Esophagus mucosa (tissue), 1 donor: ENCODE measurements at places on chromosomes 1 and 21.

- ATAC-seq = no peak
These were observed 12.6 kb upstream of the SCCPDH start for GRCh38 chr1:246711548-246712003.

DNA sequence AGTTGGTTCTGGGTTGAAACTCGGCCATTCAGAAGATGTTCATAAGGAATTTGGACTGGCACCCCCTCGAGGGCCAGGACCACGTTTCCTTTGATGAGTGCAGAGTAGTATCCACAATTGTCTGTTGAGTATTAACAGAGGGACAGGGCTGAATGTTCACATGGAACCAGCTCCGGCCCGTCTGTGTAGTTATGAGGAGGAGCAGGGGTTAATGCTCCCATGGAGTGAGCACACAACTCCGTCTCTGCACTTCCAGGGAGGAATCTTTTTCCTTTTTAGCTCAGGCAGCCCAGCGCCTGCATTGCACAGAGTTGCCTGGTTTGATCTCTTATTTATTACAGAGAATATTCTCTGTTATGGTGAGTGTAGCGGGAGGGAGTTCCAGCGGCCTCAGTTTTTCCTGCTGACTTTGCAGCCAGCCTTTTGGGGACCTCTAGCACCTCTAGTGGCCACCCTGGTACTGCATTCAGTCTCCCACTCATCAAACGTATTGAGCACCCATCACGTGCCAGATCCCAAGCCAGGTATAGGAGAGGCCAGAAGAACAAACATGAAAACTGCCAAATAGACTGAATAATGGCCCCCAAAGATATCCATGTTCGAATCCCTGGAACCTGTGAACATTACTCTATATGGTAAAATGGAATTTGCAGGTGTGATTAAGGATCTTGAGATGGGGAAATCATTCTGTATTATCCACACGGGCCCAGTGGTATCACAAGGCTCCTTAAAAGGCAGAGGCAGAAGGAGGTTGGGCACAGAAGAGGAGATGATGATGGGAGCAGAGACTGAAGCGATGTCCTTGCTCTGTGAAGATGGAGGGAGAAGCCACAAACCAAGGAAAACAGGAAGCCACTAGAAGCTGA lies 167.7 kb upstream of the CSF3R start:
- ATAC-seq = peak; percentile 83

GRCh38 chr1:205991237-205991636 lies 12.0 kb downstream of the RAB7B start:
- ATAC-seq = no peak

DNA sequence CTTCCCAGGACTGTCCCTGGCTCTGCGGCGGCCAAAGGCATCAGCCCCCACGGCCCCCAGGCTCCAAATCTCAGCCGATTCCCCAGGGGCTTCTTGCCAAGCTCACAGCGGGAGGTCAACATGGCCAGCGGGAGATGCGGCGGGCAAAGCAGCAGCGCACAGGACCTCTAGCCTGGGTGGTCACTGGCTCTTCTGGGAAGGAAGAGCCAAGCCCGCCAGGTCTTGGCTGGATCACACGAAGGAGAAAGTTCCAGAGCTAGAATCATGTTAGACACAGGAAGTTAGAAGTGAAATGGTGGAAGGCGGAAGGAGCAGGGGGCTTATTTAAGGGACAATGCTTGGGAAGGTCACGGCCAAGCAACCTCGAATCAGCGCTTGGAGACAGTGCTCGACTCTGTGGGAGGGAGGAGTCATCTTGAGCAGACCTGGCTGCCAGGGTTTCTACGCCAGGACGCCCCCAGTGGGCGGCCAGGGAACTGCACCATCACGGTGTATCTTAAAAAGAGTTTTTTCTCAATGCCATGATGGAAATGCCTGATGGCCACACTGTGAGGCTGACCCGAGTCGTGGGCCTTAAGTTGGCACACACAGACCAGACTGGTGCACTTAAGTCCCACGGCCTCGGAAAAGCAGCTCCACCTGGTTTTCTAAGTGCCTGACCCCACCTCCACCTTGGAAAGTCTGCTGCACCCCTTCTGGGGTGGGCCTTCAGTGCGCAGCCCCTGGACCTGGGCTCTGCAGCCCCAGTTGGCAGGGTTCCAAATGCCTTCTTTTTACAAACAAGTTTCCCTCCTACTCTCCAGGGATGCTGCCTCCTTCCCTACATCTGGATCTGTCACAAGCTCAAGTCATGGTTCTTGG lies 29.3 kb downstream of the SLC66A1 start:
- peak; percentile 66 for ATAC-seq

DNA sequence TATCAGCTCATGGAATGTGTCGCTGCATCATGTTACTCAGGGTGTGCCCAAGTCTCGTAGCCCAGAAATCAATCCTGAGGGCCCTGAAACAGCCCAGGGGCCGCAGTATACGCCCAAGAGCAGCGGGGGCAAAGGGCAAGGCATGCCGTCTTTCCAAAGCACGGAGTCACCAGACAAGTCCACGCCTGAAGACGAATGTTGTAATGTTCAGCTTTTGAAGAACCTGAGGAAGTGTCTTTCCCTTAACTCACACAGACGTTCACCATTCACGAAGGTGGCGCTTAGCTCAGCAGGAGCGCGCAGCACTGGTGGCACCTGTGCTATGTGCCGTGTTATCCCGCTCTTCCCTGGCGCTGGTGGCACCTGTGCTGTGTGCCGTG lies 18.8 kb upstream of the PWP2 start:
- ATAC-seq = no peak

GRCh38 chr1:156750711-156751450 lies 594 bp downstream of the HDGF start:
- no peak for ATAC-seq

DNA sequence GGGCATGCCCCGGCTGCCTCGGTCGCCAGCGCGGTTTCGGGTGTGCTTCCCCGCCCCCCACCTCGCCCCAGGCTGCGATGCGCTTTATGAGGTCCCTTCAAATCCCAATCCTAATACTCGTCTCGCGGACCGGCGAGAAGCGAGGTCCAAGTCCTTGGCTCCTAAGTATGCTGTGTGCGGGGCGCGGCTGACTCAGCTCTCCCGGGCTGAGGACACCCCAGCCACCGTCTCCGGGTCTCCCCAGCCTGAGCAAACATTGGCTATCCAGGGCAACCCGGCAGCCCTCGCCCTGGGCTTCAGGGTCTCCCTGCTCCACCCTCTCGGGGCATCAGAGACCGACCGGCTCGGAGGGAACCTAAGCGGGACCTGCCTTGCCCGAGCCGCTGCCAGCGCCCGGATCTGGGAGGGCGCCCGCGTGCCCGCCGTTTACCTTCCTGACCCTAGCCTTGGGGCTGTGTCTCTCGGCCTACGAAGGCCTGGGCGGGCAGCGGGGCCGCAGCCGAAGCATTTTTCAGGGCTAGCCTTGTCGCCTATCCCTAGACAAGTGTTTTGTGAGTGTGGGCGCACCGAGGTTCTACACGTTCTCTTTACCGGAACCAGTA lies 1.2 kb downstream of the ITPKB start:
- ATAC-seq = peak; percentile 54

- ATAC-seq = no peak
These were observed 883 bp downstream of the SLC66A1 start for GRCh38 chr1:19312782-19313635.

GRCh38 chr1:210696709-210697108 lies 368.0 kb downstream of the HHAT start:
- ATAC-seq = no peak

GRCh38 chr1:19450811-19451515 lies 34.4 kb downstream of the CAPZB start:
- peak; percentile 82 for ATAC-seq

GRCh38 chr1:112061901-112062320 lies 72.4 kb upstream of the KCND3 start:
- peak; percentile 35 for ATAC-seq

- ATAC-seq = peak; percentile 67
These were observed 84.2 kb downstream of the EPHB2 start for GRCh38 chr1:22794647-22795365.

GRCh38 chr1:4693331-4693730 lies 38.9 kb downstream of the AJAP1 start:
- ATAC-seq = no peak

GRCh38 chr1:202810193-202810614 lies 550 bp upstream of the PCAT6 start:
- no peak for ATAC-seq

DNA sequence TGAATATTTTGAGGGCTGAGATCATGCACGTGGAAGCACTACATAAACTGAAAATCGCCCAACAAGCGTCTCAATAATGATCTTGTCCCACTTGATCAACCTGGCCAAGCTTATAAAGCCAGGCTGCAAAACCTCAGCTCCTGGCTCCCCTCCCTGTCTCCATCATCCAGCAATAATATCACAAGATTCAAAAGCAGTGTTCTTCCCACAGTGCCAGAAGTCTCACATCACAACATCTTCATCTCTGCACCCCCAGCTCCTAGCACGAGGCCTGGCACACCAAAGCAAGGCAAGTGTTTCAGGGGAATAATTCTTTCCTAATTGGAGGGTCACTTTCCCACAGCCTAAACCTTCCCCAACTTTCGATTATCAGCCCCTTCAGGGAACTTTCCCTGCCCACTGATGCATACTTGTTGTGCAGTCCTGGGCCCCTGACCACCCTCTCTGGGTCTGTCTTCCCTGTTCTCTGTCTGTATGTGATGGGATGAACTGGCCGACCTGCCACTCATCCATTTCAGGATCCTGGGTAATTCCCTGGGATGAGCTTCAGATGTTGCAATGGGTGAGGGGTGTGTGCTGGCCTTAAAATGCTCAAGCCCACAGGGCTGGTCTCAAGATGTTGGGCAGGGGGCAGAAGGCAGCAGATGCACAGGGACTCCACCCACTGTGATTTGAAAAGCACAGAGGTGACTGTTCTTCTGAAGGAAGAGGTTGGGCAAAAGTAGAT lies 129.0 kb downstream of the DMRTB1 start:
- ATAC-seq = no peak

DNA sequence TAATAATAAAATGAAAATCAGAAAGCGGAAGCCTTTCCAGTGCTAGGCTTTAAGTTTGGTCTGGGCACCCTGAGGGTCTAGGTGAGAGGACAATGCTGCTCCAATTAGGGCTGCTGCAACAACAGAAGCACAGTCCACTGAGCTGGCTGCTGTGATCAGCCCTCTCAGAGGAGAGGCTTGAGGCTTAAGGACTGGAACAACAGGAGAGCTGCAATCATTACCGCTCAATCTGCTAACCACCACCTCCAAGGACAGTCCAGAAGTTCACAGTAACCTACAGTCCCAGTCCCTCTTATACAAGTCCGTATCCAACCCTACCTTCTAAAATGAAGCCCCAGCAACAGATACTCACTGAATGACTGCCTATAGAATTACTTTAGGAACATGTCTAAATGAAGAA lies 62.1 kb downstream of the USP24 start:
- ATAC-seq = no peak

DNA sequence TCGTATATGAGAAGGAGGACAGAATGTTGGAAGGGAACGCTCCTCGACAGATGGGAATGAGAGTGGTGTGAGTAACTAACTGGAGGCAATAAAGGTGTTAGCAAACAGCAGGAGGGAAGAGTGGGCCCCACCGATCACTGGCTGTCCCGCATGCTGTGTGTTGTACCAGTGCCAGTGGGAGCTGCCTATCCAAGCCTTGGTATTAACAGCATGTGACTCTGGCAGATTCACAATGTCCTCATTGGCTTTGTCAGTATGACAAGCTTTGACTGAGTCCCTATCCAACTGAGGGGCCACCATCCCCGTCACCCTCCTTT lies 188.3 kb downstream of the NRIP1 start:
- ATAC-seq = no peak
